Uterus (tissue), 4 donors: ENCODE measurements at places on chromosomes 2 and 18. TPM values are rescaled to one million over a fixed set of nuclear protein-coding genes. Genes with fewer than 3 reads are reported as not detected.
A peak's percentile ranks its signal among the peaks of the same experiment; 100 is the strongest.

- DNase-seq, result no peak
Observed at GRCh38 chr2:218985325-218986091, 524 bp upstream of the FEV start.

DNA sequence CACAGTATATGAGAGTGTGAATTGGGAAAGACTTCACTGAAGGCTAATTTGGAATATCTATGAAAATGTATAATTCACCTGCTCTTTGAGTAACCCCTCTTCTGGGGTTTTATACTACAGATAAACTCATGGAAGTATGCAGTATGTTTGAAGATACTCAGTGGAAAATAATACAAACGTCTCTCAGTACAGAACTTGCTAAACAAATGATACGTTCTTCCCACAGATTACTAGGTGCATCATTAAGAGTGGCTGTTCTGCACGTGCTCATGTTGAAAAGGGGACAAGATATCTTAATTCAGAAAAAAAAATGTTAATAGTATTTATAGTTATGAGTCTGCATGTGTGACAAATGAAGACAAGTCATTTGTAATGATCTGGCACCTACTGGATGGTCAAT, 70.2 kb upstream of the EPAS1 start:
- DNase-seq, result no peak

- DNase-seq, result no peak
Observed at GRCh38 chr2:98580656-98581284, 27.5 kb downstream of the COA5 start.

DNA sequence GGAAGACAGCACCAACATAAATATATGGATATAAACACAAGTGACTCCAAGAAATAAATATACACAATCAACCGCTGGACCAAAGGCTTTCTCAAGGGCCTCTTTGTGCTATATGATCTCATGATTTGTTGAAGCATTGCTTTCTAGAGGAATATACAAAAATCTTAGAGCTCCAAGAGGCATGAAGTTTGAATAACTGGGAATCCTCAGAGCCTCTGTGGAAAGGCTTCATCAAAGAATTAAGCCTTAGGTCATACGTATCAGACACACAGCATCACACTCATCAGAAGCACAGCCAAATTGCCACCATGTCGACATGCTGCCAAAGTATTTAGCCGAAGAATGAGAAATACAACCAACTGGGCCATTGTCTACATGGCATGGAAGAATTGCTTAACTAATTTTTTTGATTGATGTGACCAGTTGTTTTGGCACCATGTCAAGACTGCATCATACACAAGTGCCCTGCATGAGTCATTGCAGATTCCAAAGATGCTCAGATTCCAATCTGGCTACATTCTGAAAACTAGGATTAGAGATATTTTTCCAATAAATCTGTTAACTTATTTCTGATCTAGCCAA, 860.6 kb upstream of the ZEB2 start:
- DNase-seq, result no peak

DNA sequence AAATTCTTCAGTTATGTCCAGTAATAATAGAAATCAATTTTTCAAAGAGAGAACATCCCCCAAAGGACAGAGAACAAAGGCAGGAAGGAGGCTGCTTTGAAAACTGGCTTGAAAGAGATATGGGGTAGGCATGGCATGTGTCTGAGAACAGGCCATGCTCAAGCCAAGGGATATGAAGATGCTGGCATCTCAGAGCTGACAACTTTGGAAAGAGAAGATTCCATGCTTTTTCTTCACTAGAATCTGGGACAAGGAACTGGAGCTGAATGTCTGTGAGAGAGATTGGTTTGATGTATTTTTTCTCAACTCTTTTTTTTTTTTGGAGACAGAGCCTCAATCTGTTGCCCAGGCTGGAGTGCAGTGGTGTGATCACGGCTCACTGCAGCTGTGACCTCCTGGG, 139.8 kb upstream of the DLX2 start:
- DNase-seq, result no peak

- DNase-seq, result no peak
Observed at GRCh38 chr2:235606004-235606715, 112.3 kb downstream of the AGAP1 start.

DNA sequence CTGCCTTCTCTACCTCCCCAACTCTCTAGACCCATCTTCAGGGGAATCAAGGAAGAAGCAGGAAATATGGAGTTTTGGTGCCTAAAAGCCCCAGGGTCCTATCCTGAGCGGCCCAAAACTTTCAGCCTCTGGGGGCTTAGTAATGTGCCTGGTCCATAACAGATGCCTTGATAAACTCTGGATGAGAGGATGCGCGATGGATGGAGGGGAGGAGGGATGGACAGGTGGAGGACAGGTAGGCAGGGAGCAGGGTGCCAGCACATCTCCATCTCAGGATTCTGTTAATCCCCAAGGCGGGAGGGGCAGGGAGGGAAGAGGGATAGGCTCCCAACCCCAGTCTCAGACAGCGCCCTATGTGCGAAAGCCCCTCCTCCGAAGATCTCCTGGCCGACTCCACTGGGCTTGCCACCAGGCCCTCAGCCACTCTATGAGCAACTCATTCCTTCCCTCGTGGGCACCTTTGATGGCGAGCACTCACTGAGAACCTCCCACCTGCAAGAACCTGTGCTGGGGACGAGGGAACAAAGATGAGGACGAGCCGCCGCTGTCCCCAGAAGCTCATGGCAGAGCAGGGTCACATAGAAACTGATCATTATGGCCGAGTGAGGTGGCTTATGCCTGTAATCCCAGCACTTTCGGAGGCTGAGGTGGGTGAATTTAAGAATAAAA, 23.1 kb downstream of the HS1BP3 start:
- no peak for DNase-seq

GRCh38 chr2:30484145-30484544, 37.1 kb downstream of the LCLAT1 start:
- DNase-seq, result no peak

DNA sequence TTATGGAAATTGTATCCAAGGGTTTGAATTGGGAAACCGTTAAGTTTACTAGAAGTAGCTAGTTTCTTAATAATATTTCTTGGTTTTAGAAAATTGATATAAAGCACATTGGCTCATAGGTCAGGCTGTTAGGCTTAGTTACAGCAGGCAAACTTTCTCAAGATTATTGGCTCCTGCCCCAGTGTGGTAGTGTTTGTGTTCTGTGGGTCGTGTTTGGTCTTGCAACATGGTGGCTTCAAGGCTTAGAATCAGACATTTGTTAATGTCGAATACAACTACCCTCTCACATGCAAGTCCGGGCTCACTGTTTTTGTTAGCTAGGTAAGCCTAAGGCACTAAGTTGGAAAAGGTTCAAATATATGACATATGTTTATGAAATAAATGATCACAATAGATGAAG, 19.6 kb downstream of the CERS6 start:
- no peak for DNase-seq

GRCh38 chr2:157355618-157356017, 30.0 kb upstream of the ERMN start:
- no peak for DNase-seq

DNA sequence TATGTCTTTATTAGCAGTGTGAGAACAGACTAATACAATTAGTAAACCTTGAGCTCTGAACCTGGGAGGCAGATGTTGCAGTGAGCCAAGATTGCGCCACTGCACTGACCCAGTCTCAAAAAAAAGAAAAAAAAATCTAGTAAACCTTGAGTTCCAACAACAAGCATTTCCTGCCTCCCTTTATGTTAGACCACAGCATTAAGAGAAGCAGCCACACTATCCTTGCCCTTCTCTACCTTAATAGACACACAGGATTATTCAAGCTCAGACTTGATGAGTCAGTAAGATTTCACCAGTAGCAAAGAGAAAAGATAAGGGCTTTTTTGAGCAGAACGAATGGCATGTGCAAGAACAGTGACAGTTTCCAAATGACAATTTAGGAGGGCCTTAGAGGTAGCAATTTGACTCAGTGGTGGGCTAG, 18.0 kb upstream of the GLS start:
- DNase-seq, result no peak

GRCh38 chr2:104312684-104313083, 541.2 kb upstream of the POU3F3 start:
- no peak for DNase-seq

DNA sequence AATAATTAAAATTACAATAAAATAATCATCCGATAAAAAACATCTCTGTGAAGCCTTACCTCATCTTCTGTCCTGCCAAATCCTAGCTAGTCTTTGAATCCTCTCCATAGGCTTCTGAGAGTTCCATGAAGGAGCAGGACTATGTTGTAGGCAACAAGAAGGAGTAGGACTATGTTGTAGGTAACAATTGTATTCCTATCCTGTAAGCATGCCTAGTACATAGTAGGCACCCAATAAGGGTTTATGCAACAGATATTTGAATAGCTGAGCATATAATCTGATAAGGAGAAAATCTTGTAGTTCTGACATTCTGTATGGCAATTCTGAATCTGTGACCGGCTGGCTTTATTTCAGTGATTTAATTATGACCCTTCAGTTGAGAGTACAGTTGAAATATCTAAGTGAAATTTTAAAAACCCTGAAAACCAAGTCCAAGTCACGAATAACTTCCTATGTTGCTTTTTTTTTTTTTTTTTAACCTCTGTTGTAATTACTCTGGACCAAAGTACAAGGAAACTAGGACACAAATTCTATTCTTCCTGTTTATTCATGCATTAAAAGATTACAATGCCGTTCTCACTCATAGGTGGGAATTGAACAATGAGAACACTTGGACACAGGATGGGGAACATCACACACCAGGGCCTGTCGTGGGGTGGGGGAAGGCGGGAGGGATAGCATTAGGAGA, 27.8 kb downstream of the VWA3B start:
- no peak for DNase-seq

DNA sequence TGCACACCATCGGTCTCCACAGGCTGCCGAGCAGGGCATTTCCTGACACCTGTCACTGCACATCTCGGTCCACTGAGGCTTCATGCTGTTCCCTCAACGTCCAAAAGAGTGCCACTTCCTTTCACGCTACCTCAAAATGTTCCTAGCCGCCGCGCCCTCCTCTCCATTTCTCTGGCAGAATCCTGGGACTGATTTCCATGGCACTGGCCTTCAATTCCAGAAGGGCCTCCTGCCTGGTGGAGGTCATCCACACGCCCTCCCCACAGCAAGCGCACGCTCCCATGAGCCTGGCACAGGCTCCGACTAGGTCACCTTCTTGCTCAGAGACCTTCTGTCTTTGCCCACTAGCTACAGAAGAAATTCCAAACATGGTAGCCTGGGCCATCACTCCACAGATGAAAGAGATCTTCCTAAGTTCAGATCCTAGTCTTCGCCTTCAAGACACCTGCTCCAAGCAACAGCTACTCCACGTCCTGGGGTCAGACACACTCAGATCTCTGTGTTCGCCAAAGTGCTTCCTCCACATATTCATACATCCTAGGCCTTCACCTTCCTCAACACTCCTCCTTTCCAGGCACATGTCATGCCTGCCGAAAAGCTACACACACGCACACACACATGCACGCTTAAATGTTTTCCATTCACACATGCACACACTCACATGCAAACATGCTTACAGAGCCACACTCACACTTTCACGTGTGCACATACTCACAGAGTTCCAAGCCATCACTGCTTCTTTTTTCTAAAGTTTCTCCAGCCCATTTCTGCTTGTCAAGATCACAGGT, 94.0 kb downstream of the PXDN start:
- no peak for DNase-seq

- no peak for DNase-seq
Observed at GRCh38 chr18:61435064-61435652, 101.9 kb downstream of the CDH20 start.

DNA sequence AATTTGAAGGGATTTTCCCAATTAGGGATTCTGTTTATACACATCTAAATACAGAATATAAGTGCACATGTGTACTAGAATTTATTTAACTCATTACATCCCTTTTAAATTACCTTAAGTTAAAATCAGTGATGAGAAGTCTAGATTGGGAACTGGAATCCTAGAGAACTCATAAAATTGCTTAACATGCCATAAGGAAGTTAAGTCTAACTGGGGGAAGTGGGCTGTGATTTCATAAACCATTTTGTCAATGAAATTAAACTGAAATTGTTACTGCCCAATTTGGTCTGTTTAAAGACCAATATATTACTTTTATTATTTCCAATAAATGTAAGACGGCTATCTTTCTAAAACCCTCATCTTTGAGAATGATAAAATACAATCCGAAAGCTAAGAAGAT, 72.3 kb upstream of the CD226 start:
- DNase-seq, result no peak

GRCh38 chr2:47486841-47487497, 84.0 kb downstream of the MSH2 start:
- no peak for DNase-seq

GRCh38 chr18:48785091-48785614, 165.6 kb downstream of the SMAD7 start:
- no peak for DNase-seq

GRCh38 chr18:10057894-10058791, 144.3 kb downstream of the VAPA start:
- peak; percentile 15 for DNase-seq

Gene PRKAG3
- not detected for total RNA-seq

Gene UGT1A8
- total RNA-seq, result not detected

Gene INHBB
- 18.1 TPM for total RNA-seq

Gene SFTPB
- total RNA-seq, result not detected

Gene REG3G
- not detected for total RNA-seq

Gene GPR75
- total RNA-seq, result 6.3 TPM

Gene PLEKHA3
- 45.5 TPM for total RNA-seq

Gene CFC1
- total RNA-seq, result 0.62 TPM

Gene RAD51AP2
- total RNA-seq, result not detected

Gene CDH19
- total RNA-seq, result 10.4 TPM

Gene UBR3
- 147 TPM for total RNA-seq
